Stimulated activated CD4-positive, alpha-beta T cell treated with anti-CD3 and anti-CD28 coated beads, Interleukin-1b, Interleukin-23, amount 100 ng/mL, for 48 hours (primary cell): ENCODE measurements at places on chromosomes 13 and 19.

DNA sequence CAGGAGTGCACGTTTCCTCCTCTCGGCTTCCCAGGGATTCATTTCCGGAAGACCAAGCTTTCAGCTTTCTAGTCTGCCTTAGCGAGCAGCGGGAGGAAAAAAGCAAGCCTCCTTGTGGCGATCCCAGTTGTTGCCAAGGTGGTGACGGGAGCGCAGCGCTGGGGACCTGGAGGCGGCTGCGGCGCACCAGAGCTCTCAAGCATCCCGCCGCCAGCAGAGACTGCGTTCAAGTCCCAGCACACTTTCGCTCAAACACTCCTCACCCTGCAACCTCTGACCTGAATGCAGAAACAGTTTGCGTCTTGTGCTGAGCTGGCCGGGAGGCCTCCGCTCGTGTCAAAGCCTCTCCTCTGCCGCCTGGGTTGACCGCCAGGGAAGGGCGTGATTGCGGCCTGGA lies 4.9 kb downstream of the GSX1 start:
- no peak for DNase-seq

GRCh38 chr19:11692127-11692790 lies 46.5 kb downstream of the ZNF823 start:
- no peak for DNase-seq

- DNase-seq: no peak
Measured at GRCh38 chr19:22604571-22605274, 29.4 kb upstream of the ZNF492 start.

GRCh38 chr19:1000095-1000494 lies at the start of gene GRIN3B:
Gene GRIN3B, plus strand, starts transcription at chr19:1000419. Its CDS starts 19 bp downstream, at chr19:1000438.
- DNase-seq: peak; percentile 69

DNA sequence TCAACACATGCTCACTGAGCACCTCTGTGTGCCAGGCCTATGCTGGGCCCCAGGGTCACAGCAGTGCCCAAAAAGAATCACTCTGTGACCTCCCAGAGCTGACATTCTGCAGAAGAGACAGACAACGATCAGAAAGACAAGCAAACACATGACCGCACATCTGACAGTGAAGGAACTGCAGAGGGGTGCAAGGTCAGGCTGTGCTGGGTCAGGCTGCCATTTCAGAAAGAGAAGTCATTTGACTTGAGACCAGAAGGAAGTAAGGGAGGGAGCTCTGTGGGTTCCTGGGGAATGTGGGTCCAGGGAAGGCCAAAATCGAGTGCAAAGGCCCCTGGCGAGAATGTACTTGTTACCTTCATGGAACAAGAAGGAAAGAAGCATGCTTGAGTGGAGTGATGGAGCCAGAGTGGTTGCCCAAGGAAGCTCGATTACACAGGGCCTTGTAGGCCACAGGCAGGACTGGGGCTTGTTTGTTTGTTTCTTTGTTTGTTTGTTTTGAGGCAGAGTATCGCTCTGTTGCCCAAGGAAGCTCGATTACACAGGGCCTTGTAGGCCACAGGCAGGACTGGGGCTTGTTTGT lies 11.4 kb upstream of the CD22 start:
- DNase-seq: no peak

DNA sequence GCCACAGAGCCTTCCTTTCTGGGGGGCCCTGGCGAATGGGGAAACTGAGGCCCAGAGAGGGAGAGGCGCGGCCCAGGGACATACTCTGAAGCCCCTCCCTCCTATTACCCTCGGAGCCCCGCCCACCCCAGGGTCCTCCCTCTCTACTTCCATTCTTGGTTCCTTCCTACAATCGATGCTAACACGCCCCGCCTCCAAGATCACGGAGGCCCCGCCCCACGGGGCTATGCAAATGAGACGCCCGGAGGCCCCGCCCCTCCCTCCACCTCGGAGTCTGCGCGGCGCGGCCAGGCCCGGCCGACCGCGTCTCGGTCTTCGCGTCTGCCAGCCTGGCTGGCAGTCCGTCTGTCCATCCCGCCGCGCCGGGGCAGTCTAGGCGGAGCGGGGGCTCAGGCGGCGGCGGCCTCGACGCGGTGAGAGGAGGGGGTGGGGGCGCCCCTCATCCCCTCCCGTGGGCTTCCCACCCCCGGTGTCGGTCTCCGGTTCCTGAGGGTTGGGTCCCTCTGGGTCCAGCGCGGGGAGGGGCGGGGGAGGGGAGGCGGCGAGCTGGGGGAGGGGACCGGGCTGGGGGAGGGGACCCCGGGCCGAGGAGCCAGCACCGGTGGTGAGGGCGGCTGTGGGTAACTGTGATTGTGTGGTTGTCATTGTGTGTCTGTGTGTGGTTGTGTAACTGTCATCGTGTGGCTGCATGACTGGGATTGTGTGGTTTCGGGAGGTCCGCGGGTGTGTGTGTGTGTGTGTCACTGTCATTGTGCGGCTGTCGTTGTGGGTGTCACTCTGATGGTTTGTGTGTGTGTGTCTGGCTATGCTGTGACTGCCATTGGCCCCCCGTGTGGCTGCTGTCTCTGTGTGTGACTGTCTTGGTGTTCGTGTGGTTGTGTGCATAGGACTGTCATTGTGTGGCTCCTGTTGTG lies at the start of gene PLPPR2:
PLPPR2 (plus strand) TSS at position 273 of the 914 bp plus-strand sequence. CDS start 2,242 bp downstream, outside the sequence.
- DNase-seq: peak; percentile 90

GRCh38 chr13:35953537-35954206 lies 177.5 kb downstream of the DCLK1 start:
- no peak for DNase-seq

DNA sequence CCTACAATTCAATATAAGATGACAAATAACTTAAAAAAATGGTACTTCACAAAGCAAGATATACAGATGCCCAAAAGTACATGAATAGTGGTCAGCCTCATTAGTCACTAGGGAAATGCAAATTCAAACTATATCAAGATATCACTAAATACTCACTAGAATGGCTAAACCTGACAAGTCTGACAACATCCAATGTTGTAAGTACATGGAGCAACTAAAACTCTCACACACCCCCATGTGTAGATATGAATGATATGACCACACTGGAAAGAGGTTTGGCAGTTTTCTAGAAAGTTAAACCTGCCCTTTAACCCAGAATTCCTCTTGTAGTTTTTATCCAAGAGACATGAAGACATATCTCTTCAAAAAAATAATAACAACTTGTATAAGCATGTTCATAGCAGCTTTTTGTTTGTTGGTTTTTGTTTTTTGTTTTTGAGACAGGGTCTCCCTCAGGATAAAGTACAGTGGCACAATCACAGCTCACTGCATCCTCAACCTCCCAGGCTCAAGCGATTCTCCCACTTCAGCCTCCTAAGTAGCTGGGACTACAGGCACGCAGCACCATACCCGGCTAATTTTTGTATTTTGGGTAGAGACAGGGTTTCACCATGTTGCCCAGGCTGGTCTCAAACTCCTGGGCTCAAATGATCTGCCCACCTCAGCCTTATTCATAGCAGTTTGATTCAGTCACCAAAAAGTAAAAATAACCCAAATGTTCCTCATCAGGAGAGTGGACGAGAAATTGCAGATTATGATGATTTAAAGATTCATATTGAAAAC lies 55.1 kb downstream of the RFX2 start:
- DNase-seq: no peak

DNA sequence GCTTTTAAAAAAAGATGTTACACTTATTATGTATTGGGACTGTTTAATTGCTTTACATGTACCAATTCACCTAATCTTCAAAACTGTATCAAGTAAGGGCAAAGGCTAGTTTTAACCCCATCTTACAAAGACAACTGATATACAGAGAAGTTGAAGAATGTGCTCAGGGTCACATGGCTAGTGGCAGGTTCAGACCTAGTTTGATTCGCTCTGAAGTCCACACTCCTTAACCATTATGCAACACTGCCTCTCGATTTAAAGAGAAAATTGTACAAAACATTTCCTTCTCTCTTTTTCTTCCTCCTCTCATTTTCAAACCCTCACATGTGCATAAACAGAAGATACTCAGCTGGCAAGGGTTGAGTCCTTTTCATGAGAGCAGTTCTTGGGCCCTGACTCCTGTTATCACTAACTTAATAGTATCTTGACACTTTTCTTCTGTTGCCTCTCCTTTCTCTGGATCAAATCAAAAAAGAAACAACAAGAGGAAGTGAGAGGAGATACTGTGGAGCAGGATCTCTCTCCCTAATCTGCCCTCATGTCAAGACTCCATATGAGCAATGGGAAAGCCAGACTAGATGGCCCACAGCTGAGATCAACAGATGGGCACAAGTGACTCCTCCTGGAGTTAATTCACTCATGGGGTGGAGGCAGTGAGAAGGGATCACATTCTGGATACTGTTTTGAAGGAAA lies 19.0 kb upstream of the N4BP2L1 start:
- DNase-seq: no peak

DNA sequence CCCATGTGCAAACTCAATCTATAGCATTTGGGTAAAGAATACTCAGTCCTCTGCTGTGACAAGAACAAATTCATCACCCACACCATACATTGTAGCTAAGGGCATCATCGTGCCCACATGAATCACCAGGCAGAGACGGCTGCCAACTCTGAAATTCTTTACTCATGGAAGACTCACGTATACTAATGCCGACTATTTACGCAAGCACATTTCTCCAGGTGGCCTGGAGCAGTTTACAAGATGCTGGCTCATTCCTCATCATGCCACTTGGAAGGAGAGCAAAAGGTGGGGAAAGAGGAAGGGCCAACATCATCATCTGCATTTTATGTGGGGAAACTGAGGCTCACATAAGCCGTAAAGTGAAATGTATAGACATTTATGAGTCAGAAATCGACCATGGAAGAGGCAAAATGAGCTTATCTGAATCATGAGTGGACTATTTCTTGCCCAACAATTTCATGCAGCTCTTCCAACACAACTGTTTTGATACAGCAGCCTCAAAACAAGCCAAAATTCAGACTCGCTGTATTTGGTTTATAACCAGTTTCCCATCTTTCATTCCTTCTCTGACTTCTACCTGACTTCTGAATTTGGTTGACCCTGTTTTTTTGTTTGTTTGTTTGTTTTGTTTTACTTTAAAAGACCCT lies 213.9 kb upstream of the SERP2 start:
- DNase-seq: no peak

DNA sequence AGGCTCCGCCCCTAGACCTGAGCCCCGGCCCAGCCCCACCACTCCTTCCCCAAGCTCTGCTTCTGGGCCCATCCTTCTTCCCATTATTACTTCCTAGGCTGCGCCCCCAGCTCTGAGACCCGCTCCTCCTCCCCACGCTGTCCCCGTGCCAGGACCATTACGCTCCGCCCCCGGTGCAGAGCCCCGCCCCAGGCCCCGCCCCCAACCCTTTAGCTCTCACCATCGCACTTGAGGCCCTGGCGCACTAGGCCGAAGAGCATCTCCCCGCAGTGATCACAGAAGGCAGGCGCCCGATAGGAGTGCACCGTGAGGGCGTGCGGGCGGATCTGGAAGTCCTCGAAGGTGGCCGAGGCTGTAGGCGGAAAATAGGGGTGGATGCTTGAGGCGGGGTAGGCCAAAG lies 6.2 kb downstream of the PRKD2 start:
- no peak for DNase-seq

DNA sequence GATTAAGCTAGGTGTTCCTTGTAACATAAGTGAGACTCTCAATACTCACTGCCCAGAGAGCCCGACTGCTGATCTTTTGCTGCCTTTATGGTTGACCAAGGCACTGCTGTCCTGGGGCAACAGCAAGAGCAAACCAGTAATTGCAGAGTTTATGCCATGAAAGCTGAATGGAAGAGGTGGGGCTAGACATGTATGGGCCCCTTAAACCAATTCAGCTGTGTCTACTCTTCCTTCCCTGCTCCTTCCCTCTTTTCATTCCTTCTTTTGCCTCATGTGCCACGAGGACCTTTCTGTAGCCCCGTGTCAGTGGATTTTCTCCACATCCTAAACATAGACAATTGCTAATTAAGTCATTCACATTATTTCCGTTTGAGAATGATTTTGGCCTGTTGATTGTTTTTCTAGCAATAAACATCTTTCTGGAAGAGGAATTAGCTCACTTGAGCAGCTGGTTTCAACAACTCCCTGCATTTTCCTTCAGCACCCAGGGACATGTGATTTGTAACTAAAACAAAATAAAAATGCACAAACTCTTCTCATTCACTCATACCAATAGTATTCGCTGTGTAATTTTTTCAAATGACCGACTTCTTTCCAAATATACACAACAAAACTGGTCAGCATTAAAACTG lies 40.5 kb downstream of the RAP2A start:
- no peak for DNase-seq

- DNase-seq: no peak
Measured at GRCh38 chr13:89748716-89749115, 1598.8 kb upstream of the MIR17HG start.

DNA sequence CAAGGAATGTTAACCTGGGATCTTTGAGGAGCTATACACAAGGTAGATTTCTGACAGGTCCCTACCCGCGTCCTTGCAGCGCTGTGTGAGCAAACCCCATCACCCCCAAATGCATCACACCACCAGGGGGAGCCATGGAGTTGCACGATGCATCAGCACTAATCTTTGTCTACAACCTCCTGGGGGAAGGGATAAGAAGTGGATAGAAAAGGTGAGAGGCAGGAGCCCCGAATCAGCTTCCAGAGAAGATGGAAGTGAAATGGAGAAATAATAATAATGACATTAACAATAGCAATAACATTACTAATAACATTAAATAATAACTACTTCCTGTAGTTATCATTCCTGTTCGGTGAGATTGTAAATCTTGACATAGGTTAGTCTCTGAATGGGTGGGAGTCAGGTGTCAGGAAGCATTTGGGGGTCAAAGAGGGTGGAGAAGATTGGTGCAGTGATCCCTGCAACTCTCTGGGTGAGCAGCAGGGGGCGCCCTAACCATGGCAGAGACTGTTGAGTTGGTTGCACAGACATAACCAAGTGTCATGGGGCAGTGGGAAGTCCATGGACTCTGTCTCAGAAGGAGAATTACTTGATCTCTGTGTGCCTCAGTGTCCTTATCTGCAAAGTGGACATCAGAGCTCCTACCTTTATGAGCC lies 16.5 kb downstream of the SIGLEC7 start:
- peak; percentile 82 for DNase-seq

DNA sequence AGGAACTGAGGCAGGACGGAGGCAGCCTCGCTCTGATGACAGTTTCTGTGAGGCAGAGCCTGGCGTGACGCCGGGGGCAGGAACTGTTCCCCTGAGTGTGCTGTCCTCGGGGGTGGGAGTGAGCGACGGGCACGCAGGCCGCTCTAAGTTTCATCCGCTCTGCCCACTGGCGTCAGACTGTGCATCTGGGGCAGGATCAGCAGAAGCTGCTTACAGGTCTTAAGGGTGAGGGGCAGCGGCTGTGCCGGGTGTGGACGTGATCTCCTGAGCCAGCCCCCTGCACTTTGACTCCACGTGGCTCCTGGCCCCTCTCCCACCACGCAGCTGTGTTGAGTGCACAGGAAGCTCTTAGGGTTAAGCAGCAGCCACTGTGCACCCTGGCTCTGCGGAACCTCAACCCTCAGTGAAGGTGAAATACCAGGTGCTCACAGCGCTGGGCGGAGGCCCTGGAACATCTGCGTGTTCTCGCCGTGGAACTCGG lies 1.5 kb downstream of the GRK1 start:
- no peak for DNase-seq
